Left ventricle myocardium inferior (tissue), 1 donor: ENCODE measurements at places on chromosomes 5 and 9.

- no peak for DNase-seq
Observed at GRCh38 chr5:62762503-62762902, 183.9 kb downstream of the LRRC70 start.

DNA sequence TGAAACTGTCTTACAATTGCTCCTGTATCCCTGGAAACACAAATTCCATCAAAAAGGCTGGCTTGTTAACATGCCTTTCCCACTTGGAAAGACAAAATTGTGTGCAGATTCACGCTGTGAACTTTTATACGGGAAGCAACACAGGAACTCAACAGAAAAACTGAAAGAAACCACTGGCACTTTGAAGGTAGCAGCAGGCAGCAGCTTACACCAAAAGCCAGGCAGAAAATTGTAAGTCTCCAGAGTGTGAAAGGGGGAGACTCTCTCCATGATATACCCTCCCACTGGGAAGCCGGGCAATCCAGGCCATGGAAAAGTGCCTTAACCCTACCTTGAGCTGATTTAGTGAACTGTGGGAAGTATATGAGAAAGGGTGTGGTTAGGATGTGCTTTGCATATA is 943.7 kb downstream of the CDH18 start:
- DNase-seq, result no peak

DNA sequence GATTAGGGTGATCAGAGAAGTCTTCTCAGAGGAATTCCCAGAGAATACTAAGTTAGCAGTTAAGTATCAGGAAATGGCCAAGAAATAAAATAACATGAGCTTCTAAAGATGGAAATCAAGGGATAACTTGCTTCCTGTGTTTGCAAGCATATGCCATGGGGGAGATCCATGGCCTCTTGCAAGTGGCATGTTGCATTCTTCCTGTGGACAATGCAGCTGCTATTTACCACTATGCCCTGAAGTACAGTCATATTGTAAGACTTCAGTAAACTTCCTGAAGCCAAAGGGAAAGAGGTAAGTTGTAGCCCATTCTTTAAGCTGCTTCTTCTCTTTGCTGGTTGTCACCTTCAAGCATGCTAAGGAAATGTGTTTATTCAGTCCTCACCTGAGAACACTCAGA is 154.7 kb upstream of the RUSC2 start:
- no peak for DNase-seq

- no peak for DNase-seq
Observed at GRCh38 chr5:60271517-60271916, 378.0 kb upstream of the PDE4D start.

GRCh38 chr9:109974918-109975276 is 194.9 kb downstream of the PALM2AKAP2 start:
- DNase-seq, result no peak

DNA sequence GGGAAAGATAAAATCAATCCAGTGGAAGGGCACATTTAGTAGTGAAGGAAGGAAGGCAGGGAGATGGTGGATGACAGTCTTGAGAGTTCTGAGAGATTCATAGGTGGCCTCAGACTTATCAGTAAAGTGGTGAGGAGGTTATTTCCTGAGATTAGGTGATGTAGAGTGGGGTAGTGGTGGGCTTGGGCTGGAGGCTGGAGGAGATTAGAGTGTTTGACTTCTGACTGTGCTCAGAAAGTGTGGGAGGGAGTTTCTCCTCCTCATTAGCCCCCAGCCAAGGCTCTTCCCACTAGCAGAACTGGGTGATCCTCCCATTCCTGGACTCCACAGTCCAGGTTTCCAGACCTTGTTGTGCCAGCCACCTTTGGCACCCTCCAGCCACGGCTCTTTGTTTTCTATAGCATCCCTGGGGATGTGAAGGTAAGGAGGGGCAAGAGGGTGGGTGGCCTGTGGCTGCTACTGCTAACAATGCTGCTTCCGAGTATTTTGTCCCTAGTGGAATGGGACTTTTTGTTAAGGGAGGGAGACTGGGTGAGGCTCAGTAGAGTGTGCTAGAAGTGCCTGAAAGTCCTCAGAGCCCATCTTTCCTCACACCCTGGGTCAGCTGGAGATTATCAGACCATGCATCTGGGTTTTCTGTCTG is 94.4 kb downstream of the ADRB2 start:
- DNase-seq, result no peak
